NB4 (cell line): ENCODE measurements at places on chromosomes 6 and 20.
A peak's percentile ranks its signal among the peaks of the same experiment; 100 is the strongest.

GRCh38 chr20:50298554-50299324, 108.1 kb downstream of the CEBPB start:
- peak; percentile 50 for DNase-seq

DNA sequence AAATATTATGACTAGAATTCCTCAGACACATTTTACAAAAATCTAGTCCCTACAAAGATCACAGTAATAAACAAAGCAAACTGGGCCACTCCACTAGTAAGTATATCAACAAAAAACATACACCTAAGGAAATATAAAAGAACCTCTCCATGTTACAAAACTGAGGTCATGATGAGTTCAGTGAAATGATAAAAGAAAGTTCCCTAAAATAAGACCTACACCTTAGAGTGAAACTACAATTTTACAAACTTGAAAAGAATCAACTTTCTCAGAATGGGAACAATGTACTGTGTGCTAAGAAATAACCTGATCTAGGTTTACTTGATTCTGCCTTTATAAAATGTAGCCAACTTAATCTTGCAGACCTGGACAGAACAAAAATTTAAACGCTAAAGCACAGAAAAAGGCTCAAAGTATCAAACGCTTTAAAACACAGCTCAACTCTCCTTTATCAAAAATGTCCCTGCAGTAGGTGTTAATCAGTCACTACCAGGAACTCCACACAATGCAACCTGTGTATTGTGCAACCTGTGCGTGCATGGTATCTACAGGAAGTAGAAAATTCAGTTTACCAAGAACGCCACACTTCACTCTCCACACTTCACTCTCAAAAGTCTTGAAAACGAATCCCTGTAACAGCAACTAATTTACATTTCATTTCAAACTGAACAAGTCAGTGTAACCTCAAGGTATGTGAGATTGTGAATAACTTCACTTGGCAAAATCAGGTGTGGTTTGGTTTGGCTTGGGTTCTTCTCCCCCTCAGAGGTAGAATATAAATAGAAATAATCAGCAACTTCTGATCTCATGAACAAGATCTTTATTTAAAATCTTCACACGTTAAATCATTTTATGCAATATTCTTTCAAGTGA, 1.8 kb downstream of the RALGAPA2 start:
- DNase-seq: peak; percentile 88

DNA sequence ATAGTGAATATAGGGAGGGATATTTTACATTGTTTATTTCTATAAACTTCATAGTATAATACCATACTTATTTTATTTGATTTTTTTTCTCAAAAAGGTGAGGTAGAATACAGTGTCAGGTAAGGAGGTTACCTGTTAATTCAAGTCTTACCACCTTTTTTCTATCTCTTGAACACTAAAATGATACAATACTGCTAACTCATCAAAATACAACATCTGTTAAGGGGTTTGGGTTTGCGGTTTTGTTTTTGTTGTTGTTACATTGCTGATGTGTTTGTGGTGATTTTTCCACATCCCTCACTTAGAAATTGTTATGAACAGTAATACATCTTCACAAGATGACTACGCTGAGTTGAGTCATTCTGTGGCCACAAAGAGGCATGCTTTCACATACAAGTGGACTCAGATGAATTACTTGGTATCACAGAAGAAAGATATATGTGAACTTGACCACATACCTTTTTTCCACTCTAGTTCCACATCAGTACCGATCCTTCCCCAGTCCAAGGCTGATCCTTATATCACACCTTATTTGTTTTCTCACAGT, 139.4 kb upstream of the ID4 start:
- peak; percentile 7 for DNase-seq

- DNase-seq: peak; percentile 91
Observed at GRCh38 chr6:42367353-42368011, 84.2 kb downstream of the TRERF1 start.

DNA sequence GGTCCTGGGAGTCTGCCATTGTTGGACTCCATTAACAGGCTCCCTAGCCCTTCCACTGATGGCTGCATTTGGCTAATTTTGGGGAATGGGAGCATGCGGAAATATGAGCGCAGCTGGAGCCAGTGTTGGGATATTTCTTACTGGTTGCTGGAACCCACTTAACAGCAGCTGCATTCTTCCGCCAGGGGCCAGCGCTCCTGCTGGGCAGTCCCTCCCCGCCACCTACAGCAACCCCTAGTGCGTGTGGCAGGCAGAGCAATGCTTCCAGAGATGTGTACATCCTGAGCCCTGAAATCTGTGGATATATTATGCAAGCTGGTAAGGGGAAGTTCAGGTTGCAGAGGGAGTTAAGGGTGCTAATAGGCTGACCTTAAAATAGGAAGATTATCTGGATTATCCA, 16.4 kb downstream of the CST8 start:
- no peak for DNase-seq

- DNase-seq: no peak
Observed at GRCh38 chr6:120384671-120385070, 949.6 kb downstream of the TBC1D32 start.
